AG20443 (cell line): ENCODE measurements at places on chromosomes 11 and 22.

- peak; percentile 42 for DNase-seq
Measured at GRCh38 chr11:14905104-14906033, 13.3 kb upstream of the CYP2R1 start.

DNA sequence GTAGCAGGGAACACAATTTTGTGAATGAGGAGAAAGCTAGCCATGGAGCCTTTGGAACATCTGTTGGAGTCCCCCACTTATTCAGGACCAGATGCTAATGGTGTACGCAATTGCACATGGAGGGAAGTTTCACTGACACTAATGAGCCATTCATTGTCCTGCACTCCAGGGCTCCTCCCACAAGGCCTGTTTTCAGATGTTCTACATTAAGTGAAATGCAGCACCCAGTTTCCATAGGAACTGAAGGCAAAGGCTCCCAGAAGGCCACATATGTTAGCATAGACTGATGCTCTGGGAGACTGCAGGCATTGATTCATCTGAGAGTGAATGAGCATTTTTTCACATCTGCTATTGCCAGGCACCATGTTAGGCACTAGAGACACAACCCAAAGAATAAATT lies 399.5 kb downstream of the ETS1 start:
- DNase-seq: no peak

DNA sequence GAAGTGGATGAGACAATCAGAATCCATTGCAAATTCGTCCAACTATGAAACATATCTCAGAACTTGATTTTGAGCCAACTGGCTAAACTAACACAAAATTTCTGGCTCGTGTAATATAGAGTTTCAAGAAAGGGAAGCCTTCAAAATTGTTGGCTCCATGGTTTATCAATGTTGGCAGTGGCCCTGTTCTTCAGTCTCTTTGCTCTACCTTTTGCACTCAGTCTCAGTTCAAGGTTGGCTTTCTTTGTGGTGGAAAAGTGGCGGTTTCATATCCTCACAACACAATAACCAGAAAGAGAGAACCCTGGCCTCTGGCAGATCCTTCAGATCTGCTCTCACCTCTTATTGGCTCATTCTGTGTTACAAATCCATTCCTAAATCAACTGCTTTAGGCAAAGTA lies 473.8 kb upstream of the API5 start:
- DNase-seq: no peak

- no peak for DNase-seq
Measured at GRCh38 chr11:74870485-74870884, 78.4 kb downstream of the XRRA1 start.

DNA sequence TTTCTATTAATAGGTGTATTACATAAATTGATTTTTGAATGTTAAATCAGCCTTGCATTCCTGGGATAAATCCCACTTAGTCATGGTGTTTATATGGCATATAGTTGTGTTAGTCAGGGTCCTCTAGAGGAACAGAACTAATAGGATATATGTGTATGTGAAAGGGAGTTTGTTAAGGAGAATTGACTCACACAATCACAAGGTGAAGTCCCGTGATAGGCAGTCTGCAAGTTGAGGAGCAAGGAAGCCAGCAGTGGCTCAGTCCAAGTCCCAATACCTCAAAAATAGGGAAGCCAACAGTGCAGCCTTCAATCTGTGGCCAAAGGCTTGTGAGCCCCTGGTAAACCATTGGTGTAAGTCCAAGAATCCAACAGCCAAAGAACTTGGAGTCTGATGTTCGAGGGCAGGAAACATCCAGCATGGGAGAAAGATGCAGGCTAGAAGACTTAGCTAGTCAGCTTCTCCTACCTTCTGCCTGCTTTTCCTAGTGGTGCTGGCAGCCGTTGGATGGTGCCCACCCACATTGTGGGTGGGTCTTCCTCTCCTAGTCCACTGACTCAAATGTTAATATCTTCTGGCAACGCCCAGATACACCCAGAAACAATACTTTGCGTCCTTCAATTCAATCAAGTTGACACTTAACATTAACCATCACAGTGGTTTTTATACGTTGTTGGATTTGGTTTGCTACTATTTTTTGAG lies 12.9 kb downstream of the SFI1 start:
- no peak for DNase-seq

GRCh38 chr22:48908547-48908946 lies 919.1 kb downstream of the BRD1 start:
- no peak for DNase-seq

- no peak for DNase-seq
Measured at GRCh38 chr11:130992788-130993187, 76.5 kb upstream of the SNX19 start.

- no peak for DNase-seq
Measured at GRCh38 chr22:26865021-26865420, 207.6 kb downstream of the MIAT start.

GRCh38 chr11:83292709-83293456 lies 6.7 kb upstream of the CCDC90B start:
- DNase-seq: peak; percentile 78

GRCh38 chr22:26801449-26801848 lies 144.1 kb downstream of the MIAT start:
- no peak for DNase-seq

DNA sequence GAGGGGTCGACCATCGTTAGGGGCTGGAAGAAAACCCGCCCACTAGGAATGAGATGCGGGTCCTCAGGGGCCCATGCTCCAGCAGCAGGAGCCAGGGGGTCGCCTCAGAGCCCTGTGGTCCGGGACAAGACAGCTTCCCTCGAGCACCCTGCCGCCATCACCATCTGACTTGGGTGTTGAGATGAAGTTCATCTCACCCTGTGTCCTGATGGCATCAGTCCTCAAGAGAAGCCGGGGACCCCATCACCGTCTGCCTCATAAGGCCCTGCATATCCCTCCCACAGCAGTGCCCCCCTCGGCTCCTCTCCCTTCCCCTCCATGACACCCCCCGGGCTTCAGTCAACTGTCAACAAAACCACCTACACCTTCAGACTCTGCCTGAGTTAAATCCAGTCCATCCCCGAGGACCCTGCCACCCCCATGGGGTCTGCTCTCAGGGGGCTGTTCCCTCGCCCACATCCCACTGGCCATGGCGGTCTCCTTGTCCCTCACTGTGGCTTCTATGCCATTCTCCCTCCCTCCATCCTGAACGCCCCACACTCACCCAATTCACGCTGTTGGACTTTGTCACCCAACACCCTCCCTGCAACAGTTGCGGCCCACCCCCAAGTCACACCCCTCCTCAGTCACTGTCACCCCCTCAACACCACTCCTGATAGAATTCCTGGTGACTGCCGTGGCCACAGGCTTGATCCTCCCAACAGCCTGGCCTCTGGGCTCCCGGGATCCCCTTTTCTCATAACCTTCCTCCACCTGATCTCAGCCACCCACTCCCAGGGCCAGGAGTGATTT lies 87.7 kb upstream of the RTL6 start:
- DNase-seq: no peak

DNA sequence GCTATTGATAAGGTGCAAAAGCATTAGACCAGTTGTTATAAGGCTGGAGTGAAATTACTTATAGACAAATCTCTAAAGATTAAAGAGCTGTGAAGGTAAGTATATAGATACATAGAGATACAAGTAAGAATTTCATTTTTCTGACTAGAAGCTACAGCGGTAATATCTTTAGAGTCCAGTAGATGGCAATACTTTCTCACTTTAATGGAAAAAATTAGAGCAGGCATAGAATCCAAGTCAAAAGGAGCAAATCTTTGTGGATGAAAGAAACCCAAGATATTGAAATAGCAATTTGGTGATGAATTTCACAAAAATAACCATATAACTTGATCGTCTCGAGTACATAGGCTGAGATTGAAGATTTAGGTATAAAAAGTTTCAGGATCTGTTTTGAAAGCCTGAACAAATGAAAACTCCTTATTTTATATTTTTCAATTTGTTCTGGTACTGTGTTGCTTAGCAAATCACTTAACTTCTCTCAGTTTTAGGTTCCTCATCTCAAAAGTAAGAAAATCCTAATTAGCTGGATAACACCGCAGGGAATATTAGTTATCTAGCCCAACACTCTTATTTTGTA lies 81.9 kb downstream of the UVRAG start:
- DNase-seq: peak; percentile 47

DNA sequence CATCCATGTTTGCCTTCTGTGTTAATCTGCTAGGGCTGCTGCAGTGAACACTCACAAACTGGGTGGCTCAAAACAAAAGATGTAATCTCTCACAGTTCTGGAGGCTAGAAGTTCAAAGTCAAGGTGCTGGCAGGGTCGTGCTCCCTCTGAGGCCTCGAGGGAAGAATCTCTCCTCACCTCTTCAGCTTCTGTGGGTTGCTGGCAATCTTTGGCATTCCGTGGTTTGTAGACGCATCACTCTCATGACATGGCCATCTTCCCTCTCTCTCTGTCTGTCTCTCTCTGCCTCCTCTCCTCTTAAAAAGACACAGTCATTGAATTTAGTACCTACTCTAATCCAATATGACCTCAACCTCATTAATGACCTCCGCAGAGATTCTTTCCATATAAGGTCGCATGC lies 78.8 kb downstream of the TSPAN18 start:
- DNase-seq: peak; percentile 27

- peak; percentile 65 for DNase-seq
Measured at GRCh38 chr11:65471447-65471891, 27.4 kb upstream of the MALAT1 start.

GRCh38 chr11:109062445-109062844 lies 359.5 kb upstream of the C11orf87 start:
- DNase-seq: peak; percentile 19

DNA sequence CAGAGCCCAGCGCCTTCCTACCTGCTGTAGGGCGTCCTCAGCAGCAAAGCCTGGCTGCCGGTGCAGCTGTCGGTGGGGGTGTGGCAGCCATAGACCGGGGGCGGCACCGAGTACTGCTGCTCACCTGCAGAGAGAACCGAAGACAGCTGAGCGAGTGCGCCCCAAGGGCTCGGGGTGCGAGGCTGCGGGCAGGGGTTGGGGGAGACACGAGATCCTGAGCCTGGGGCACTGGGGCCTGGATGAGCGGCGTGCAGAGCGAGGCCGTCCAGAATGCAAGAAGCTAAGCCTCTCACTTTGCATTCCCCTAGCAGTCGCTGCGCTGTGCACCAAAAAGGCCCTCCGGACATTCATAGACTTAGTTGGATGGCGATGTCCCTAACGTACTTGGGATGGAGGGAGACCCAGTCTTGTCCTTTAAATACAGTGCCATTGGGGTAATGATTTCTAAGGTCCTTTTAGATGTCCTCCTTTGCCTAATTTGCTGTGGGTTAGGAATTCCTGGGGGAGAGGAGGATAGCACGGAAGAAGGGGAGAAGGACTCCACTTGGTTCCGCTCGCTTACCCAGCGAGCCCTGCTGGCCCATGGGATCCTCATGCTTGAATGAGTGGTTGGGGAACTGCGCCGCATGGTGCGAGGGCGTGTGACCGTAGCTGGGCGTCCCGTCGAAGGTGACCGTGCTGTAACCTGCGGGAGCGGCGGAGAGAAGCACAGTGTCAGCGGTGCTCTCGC lies 7.2 kb downstream of the WT1 start:
- DNase-seq: peak; percentile 11

DNA sequence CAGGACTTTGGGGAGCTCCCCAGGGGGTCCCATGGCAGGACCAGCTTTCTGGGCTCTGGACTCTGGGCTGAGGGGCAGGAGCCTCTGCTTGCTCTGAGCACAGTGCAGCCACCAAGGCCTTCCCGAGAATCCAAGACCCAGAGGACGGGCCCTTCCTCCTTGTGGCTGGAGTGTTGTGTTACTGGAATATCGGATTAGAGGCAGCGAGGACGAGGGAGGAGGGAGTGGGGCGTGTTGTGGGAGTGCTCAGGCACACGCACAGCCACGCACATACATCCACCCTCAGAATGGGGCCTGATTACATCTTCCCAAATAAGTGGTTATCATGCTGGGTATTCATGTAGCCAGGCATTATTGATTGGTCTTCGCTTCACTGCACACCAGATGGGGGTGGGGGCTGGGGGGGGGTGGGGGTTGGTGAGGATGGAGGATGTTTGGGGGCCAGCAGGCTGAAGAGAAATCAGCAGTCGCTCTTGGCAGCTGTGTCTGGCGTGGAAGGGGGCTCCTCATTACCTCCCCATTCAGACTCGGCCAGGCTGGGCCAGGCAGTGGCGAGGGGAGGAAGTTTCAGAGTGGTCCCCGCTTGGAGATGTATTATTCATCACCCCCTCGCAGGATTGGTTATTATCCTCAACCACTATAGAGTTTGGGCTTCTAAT lies 120.9 kb downstream of the ST3GAL4 start:
- no peak for DNase-seq

DNA sequence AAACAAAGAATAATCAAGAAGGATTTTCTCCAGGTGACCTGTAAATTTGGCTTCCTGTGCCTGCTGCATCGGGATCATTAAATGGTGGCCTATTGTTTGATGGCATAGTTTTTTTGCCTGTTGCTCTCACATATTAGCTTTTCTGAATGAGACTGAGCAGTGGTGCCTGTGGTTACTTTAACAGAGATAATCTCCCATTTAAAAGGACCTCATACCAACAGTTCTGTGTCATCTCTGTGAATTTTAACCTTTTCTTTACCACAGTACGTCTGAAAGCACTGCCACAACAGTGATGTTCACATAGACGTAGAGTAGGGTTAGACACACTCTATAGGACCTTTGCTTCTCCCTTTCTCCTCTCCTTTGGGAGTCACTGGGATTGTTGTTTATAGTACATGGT lies 22.9 kb upstream of the RCE1 start:
- DNase-seq: no peak

DNA sequence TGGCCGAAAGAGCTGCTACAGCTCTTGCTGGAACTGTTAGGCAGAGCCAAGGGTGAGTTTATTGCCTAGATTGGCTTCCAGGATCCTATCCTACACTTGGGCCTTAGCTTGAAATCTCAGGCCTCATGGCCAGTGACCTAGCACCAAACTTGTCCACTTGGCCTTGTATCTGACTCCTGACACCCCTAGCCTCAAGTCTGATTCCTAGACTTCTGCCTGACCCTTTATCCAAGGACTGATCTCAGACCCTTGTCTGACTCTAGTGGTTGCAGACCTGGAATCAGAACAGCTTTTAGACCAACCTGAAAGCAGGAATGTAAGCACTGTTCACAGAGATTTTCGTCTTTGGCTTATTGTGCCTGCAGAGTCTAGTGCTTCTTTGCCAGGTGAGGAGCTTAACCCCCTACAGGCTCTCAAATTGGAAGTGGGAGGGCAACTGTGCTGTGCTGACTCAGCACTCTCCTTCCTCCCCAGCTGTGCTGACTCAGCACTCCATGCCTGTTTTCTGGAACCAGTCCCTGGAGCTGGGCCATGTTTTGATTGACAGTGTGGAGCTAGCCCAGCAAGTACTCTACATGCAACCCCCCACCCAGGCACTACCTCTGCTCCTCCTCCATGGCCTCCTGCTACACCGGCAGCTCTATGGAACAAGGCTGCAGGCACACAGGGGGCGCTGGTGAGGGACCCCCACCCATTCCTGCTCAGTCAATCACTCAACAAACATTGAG lies 35.1 kb downstream of the RRP8 start:
- DNase-seq: peak; percentile 49
